ENCODE measurements at places on chromosomes 16 and 17.

DNA sequence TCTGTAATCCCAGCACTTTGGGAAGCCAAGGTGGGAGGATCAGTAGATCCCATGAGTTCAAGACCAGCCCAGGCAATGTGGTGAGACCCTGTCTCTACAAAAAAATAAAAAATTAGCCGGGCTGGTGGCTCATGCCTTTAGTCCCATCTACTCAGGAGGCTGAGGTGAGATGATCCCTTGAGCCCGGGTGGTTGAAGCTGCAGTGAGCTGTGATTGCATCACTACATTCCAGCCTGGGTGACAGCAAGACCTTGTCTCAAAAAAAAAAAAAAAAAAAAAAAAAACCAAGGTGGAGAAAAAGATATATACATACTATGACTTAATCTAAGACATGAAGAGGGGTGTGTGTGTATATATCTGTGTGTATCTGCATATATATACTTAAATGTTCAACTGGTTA is 26.7 kb downstream of the BBS2 start:
- DNase-seq, result peak; percentile 23

- DNase-seq, result no peak
Measured at GRCh38 chr16:56591377-56592060, 2.2 kb downstream of the MT3 start.

- DNase-seq, result no peak
Measured at GRCh38 chr17:33639103-33639880, 346.2 kb upstream of the ASIC2 start.

GRCh38 chr17:41937970-41938954 is 7.8 kb downstream of the ODAD4 start:
- DNase-seq, result no peak

- DNase-seq, result no peak
Measured at GRCh38 chr16:56673921-56674320, 4.3 kb downstream of the MT1H start.

DNA sequence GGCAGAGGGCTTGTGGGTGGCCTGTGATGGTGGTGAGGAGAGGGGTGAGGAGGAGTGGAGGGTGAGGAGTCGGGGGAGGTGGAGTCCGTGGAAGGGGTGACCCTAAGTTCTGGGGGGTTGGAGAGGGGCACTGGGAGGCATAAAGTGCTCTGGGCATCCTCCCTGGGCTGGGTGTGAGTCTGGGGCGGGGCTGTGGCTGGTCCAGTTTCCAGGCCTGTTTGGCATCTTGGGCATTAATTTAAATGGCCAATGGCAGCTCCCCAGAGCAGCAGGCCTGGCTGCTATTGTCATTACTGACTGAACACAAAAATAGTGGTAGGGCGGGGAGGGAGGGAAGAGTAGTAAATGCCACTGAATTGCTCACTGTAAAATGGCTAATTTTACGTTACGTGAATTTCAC is 7.7 kb upstream of the ARHGAP23 start:
- no peak for DNase-seq

DNA sequence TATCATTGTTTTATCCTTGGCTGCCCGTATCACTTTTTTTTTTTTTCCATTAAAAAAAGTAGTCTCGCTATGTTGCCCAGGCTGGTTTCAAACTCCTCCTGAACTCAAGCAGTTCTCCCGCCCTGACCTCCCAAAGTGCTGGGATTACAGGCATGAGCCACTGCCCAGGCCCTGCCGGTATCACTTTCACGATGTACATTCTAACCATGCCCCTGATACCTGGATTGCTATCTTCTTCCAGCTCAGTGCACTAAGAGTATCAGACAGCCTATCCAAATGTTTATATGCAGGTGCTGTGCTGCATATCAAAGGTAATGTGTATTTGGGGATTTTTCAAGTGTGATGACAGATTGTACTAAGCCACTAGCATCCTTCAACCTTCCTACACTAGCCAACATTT is 14.2 kb downstream of the MOSMO start:
- no peak for DNase-seq

DNA sequence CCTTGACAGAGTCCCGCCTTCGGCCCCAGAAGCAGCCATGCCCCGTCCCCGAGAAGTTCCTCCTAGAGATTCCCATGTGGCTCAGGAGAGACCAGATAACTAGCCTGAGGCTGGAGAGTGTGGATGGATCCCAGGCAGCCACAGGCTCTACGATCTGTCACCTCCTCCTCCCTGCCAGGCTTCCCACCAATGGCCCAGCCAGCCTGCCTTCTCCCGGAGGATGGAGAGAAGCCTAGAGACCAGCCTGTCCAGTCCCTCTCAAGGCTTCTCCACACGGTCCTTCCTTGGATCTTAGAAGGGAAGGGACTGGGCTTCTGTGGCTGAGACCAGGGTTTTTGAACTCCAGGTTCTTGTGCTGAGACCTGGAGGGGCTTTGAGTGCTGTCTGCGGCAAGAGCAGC is 1.6 kb upstream of the SMTNL2 start:
- DNase-seq, result no peak

- DNase-seq, result no peak
Measured at GRCh38 chr17:3271072-3271848, 26.9 kb downstream of the OR3A1 start.

DNA sequence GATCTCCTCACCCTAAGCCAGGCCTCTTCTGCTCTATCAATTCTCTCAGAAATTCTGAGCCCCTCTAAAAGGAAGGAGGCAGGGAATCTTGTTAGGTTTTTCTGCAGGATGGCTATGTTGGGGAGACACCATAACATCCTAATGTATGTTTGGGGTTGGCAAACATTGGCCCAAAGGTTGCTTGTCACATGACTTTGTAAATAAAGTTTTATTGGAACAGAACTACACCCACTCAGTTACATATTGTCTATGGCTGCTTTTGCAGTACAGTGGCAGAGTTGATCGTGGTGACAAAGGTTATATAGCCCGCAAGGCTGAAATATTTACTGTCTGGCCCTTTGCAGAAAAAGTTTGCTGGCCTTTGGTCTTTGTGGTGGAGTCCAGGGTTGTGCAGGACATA is 409.4 kb downstream of the XYLT1 start:
- DNase-seq, result no peak

DNA sequence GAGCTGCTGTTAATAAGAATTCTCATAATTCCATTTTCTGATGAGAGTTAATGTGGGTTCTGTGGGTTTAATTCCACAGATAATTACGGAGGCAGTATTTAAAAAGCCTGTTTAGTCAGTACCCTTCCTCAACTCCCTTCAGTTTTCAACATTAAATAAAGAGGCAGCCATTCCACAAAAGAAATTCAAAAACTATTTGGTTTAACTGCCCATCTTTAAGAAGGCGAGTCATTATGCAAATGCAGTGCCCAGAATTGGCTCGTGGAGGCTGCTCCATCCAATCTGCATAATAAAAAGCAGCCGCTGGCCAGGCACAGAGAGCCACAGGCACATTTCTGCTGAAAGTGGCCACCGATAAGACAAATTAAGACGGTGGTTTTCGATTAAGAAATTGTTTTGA is 194.4 kb upstream of the TOX3 start:
- DNase-seq, result no peak

GRCh38 chr17:76090517-76091129 is 11.6 kb downstream of the ZACN start:
- no peak for DNase-seq

DNA sequence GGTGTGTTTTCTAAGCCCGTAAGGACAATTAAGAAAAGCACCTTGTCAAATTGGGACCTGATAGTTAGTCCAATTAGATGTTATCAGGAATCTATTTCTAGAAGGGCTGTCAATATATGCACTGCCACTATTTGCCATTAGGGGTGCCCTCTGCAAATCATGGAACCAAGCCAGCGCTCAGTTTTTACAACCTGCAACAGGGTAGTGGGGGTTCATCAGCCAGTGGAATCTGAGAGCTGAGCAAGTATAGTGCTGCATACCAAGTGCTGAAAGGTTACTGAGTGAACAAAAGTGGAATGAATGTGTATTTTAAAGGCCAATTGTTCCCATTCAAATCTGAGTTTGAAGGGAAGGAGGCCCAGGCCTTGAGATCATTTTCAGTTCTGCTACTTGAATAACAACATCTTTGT is 10.4 kb downstream of the PRR11 start:
- peak; percentile 47 for DNase-seq

DNA sequence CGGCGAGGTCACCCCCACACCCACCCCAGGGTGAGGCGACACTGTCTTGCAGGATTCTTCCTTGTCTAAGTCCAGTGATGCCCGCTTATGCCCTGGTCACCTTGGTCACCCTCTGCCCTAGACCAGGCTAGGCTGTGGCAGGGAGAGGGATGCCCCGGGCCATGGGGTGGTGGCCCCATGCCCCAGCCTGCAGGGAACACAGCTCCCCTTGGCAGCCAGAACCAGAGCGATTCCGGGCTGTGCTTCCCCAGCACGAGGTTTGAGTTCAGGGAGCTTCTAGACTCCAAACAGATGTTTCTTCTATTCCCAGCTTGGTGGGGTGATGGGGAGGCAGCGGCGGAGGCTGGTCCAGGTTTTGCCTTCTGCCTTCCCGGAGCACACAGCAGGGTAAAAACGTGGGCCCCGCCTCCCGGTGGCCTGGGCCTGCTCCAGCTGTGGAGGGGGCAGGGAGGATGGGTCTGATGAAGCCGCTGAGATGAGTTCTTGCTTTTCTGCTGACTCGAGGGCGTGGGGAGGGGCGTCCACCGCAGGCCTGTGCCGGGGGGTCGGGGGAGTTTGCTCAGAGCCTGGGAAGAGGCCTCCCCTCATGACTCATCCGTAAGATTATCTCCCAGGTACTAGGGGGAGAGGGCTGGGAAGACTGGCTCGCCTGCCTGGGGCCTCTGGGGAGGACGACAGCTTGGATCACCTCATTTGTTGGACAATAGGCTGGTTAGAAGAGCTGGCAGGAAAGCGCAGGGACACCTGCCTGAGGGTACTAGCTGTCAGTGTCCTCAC is 15.4 kb downstream of the SMTNL2 start:
- DNase-seq, result peak; percentile 44

- no peak for DNase-seq
Measured at GRCh38 chr16:67944690-67945391, 921 bp upstream of the LCAT start.

DNA sequence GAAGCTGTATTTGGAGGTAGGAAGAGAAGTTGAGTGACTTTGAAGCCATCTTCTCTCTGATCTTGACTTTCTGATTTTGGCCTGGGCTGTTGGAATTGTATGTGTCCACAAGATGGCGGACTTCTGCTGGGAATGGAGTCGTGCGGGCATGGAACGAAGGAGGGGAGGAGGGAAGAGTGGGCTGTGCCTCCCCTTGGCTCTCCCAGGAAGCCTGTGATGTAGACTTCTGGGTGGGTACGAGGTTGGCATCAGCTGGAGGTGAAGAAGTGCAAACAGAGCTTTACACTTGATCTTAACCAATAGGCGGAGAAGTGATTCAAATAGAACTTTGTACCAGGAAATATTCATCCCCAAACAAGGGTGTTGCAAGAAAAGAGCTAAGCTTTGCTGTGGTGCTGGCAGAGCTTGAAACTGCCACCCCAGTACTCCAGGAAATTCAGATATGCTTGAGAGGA is 7.4 kb upstream of the TMEM220 start:
- peak; percentile 84 for DNase-seq

- no peak for DNase-seq
Measured at GRCh38 chr17:48148029-48148770, 40.6 kb downstream of the SNX11 start.

DNA sequence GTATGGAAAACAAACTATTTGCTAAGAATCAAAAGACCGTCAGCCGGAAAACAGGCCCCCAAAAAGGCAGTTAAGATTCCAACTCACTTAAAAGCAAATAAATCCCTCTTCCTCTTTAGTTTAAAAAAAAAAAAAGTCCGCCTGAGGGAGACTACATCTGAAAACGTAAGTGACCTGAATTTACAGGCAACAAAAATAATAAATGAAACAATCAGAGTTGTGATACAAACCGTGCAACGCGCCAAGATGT is 1.1 kb downstream of the KANSL1 start:
- DNase-seq, result no peak

DNA sequence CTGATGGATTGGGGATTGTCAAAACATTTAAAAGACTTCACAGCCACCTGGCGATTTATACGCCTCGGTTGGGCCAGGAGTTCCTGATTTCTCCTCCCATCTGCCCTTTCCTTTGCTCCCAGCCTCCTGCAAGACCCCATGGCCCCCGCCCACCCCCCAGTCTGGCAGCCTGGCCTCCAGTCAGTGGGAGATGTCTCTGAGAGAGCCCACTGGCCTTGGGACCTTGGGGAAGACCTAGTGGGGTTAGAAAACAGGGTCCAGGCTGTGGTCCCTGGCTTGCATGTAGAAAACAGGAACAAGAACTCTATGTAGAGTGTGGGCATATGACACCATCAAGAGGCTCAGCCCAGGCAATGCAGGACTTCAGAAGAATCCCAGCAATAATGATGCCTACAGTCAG is 209.4 kb upstream of the C16orf82 start:
- DNase-seq, result no peak

DNA sequence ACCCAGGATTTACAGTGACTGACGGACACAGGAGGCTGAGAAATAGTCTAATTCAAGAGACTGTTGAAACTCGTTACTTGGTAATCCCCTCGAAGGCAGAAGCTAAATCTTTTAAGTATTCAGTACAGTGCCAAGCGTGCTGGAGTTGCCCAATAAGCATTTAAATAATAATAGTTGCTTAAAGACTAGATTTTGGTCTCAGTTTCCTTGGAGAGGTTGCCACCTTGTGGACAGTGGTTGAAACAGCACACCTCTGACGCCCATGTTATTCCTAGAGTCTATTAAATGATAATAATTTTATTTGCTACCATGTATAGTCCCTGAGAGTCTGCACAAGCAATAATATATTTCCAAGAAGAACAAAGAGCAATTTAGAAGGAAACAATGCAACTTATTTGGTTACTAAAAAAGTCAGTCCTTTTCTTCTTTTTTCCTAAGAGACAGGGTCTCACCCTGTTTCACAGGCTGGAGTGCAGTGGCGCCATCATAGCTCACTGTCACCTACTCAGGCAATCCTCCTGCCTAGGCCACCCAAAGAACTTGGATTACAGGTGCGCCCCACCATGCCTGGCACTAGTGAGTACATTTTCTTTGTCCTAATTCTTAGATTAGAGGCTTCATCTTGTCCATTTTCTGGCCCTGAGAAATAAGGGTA is 138.0 kb upstream of the NUDT7 start:
- peak; percentile 82 for DNase-seq

GRCh38 chr16:10981697-10982216 is 37.4 kb downstream of the CLEC16A start:
- DNase-seq, result peak; percentile 25

DNA sequence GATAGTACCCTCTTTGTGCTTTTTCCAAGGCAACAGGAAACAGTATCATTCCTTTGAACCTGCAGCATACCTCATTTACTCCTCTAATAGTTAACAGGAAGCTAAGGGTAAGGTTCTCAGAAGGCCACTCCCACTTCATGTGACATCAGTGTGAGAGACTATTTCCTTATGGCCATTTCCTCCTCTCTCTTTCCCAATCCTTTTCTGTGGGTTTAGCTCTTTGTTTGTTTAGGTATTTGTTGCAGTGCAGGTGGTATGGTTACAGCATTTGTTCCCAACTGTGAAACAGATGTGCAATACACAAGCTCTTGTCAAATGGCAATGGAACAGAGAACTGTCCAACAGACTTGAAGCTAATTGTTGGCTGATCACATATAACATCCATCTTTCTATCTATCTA is 14.7 kb downstream of the TMC5 start:
- DNase-seq, result no peak
